ENCODE measurements at places on chromosomes 3 and 15. TPM values are rescaled to one million over a fixed set of nuclear protein-coding genes. Genes with fewer than 3 reads are reported as not detected.

DNA sequence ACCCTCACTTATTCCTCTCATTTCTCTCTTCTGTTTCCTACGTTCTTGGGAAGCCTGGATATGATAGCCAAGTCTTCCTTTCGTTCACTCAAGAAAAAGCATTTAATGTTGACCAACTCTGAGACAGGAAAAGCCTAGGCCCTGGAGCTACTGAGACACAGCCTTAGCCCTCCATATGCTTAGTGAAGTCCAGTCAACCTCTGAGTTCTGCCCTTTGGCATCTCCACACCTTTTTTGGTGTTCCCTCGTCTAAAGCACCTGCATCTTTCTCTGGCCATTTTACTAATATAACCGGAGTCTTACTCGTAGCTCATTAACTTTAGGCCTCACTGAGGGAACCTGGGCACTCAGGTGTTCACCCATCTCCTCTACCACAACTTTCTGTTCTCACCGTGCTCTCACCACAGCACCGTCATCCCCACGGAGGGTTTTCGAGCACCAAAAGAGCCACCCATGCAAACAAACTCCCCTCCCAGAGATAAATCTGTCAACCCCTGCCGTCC lies 632 bp downstream of the MTHFS start:
- DNase-seq, result no peak

DNA sequence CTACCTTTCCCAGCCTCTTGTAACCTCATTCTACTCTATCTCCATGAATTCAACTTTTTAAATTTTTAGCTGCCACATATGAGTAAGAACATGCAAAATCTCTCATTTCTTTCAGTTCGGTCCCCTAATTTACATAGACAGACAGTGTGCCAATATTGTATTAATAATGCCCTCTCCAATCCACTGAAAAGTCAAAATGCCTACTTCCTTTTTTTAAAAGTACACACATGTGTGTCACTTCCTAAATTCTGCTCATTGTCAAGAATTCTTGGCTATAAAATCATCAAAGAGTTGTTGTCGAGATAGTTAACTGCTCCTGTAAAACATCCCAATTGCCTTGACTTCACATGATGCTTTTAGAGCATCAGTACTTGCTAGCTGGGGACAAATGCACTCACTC lies 84.2 kb upstream of the IL12A start:
- DNase-seq, result no peak

DNA sequence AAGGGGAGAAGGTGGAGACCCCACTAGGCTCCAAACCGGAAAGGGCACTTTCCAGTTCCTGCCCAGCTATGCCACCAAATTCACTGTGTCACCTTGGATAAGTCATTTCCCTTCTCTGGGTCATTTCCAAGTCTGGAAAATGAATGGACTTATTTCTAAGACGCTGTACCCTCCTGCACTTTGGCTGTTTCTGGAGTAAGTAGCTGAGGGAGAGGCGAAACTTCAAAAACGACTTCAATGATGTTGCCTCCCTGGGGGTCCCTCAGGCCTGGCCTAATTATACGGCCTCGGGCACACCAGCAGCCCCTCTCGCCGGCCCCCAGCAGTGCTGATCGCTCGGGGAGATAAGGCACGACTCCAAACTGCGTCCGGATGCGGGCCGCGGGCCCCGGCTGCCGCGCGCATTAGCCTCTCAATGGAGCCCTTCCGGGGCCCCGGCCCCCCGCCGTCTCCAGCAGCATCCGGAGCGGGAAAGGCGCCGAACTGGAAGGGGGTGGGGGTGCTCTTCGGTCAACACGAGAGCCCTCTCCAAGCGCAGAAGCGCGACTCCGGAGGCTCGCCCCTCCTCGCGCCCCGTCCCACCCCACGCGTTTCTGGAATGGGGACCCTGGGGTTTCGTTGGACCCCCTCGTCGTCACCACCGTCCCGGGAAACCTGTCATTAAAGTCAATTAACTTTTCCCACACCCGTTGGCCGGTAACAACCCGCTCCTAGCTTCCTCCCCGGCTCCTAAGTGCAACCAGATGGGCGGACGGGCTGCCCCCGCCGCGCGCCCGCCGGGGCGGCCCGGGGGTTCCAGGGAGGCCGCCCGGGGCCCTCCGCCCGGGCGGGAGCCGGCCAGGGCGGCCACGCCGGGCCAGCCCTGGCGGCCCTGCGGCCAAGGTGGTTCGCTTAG lies 4.8 kb downstream of the HES1 start:
- DNase-seq, result no peak

DNA sequence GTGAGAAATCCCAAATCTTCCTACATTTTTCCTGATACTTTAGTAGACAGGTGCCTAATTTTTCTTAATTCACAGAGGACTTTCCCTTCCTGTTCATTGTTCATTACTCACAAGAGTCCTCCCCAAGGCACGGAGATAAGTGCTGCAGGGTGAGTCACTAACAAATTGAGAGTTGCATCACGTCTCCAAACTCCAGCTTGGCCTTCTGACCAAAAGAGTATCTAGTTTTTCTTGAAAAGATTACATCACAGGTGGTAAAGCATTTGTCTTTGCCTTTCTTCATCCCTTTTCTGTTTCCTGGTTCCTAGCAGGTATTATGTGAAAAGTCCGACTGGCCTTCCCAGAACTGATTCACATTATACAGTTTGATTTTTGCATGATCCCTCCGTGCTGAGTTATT lies 24.9 kb upstream of the RASGRP1 start:
- DNase-seq, result no peak

- no peak for DNase-seq
These were observed 51.2 kb downstream of the KLHL25 start for GRCh38 chr15:85743392-85744055.

DNA sequence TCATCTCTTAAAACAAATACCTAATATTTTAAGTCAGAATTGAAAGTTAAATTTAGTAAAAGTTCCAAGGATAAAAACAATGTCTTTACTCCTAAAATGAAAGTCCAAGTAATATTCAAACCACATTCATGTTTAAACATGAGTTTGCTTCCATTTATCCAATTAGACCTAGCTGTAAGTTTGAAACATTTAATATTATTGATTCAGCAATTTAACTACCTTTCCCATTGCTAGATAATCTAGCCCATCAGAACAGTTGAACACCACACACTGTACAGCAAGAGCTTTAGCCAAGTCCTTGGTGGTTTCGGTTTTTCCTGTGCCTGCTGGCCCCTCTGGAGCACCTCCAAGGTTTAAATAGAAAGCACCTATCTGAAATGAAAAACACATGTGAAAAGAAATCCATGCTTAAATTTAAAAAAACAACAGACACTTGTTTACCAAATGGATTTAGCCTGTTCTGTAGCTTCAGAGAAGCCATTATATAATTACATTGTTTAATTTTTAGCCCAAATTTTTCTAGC lies 97.8 kb downstream of the DNAH12 start:
- no peak for DNase-seq

GRCh38 chr3:10363935-10364334 lies 43.0 kb upstream of the SEC13 start:
- DNase-seq, result no peak

DNA sequence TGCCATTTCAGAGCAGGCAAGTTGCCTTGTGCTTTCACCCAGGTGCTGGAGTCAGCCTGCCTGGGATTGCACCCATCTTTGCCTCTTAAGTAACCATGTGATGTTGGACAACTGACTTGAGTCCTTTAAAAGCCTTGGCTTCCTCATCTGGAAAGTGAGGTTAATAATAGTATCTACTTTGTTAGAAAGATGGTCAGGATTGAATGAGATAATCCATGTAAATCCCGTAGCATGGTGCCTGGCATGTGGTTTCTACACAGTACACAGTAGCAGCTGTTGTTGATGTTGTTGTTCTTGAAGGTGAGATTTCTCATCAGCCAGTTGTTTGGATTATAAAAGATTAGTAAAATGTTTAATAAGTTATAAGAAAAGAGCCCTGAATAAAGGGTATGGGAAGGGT lies 48.8 kb downstream of the PSMD6 start:
- DNase-seq, result no peak

DNA sequence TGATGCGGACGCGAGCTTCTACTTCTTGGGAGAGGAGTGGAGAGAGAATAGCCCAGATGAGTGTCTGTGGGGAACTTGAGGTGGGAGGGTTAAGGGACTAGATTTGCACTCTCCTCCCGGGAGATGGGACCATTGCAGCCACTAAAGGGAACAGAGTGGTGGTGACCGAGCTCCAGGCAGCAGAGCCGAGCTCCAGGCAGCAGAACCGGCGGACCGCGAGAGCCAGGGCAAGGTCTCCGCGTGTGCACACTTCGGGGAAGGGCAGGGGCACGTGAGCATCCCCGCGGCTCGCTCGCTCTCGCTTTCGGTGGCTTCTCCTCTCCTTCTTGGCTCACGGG lies 1.1 kb downstream of the IGDCC3 start:
- DNase-seq, result no peak

DNA sequence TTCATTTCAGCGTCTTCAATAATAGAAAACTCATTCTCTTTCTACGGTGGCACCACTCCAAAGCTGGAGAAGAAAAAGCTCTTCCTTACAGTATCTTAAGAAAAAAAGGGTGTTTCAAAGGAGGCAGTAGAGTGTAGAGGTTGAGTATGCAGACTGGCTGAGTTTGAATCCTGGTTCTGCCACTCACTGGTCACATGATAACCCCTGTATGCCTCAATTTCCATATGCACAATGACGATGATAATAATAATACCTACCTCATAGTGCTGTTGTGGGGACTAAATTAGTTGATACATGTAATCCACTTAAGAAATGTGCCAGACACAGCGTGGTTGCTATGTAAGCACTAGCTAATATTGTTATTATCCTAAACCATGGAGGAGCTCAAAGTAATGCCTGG lies 4.5 kb downstream of the ANP32A start:
- DNase-seq, result no peak

- no peak for DNase-seq
These were observed 22.2 kb downstream of the MESD start for GRCh38 chr15:80967451-80967850.

DNA sequence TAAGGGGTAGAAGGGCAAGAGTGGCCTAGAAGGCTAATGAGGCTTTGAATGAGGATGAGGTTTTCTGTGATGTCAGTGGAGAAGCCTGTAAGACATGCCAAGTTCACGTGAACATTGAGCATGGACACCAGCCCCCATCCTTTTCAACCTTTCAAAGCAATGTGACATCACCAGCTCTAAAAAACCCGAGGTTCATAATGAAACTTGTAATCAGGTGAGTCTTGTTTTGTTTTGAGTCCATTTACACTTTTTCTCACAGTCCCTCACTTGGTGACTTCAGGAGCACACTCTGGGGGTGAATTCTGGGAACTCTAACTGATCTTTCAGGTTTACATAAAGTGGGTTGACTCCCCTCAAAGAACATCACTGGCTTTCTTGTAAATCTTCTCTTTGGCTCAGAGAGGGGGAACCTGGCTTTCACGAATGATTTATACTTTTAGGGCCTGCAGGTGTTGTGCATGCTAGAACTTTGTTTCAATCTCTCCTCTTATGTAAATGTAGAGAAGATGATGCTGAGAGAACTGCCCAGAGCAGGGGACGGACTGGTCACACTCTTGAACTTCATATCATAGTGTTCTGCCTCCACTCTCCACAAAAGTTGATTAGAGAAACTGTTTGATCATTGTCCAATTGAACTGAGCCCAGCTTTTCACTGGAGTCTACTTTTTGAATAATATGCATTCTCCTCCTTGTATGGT lies 224.7 kb upstream of the SATB1 start:
- DNase-seq, result no peak

- DNase-seq, result no peak
These were observed 109.4 kb upstream of the MBNL1 start for GRCh38 chr3:152159328-152159727.

GRCh38 chr3:15934389-15935195 lies 136.8 kb upstream of the ANKRD28 start:
- DNase-seq, result no peak

MUC13 gene
- not detected for polyA plus RNA-seq

SIDT1 gene
- polyA plus RNA-seq, result 0.12 TPM

FURIN gene
- polyA plus RNA-seq, result 36.5 TPM

IL5RA gene
- not detected for polyA plus RNA-seq

ARGFX gene
- polyA plus RNA-seq, result not detected

Measured in keratinocyte (primary cell).